ENCODE measurements at places on chromosomes 4 and X. TPM values are rescaled to one million over a fixed set of nuclear protein-coding genes. Genes with fewer than 3 reads are reported as not detected.

GRCh38 chr4:113471146-113471860, 290.2 kb downstream of the CAMK2D start:
- no peak for DNase-seq

DNA sequence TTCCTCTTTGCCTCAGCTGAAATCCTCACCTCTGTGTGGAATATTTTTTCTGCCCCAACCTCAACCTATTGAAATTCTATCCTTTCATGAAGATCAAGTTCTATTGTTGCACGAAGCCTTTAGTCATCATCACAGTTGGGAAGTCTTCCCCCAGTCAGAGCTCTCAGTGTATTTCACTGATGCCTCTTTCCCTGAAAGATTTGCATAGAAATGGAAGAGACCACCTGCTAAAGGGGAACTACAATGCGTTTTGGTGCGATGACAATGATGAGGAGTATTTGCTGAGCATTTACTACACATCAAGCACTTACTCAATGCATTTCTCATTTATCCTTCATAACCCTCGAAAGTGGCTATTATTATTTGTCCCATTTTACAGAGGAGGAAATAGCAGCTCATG, 151.2 kb upstream of the KLF3 start:
- DNase-seq: no peak

DNA sequence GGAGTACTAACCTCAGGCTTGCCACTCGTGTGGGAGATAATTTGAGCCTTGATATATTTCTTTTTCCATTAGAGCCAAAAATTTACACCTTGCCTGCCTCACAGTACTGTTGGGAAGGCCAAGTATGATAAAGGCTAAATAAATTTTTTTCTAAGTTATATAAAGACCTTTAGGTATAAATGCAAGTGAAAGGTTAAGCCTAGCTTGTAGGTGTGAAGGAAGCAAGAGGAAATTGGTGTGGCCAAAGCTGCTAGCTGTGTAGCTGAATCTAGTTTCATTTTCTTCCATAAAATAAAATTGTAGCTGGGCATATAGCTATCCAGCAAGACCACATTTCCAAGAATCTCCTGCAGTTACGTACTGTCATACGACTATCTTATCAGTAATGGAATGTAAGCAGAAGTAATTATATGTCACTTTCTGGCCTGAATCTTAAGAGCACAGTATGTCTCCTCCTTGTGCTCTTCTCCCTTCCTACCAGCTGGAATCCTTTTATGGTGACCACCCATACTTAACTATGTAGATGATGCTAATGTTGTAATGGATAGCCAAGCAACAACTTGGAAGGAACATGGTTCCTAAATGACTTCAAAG, 14.3 kb upstream of the GABRE start:
- DNase-seq: no peak

TAF7L gene
- total RNA-seq: not detected

- no peak for DNase-seq
Measured at GRCh38 chr4:80243274-80244018, 23.0 kb upstream of the FGF5 start.

DNA sequence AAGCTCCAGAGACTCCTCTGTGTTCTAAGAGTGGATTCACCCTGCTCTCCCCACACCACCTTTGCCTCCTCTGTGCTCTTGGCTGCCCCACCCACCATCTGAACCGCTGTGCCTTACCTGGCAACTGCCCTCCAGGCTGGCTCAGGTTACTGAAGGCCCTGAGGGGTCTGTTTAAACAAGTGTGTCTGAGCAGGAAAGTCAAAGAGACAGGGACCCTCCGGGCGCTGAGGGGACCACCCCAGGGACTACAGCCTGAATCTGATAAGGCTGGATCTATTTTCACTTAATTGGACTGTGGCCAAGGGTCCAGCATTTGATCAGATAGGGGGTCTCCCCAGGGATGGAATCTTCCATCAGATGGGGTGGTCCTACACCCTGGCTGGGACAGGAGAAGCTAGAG, 10.4 kb upstream of the MSX1 start:
- DNase-seq: no peak

DNA sequence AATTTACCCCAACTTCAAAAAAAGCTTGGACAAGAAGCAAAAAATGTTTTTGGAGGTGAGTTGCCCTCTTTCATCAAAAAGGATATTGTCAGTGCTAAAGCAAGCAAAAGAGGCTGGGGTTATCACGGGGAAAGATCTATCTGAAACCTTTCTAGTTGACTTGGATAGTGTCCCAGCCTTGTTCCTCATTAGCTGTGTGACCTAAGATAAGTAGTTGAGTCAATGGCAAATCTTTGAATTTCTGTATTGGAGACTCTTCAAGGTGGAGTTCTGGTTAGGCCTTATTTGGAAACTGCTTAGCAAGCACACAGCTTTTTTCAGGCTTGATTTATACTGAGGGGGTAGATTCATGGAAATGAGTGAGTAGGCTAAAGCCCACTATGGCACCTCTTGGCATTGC, 271.6 kb downstream of the GRIA3 start:
- no peak for DNase-seq

- no peak for DNase-seq
Measured at GRCh38 chr4:54879576-54879975, 221.8 kb downstream of the KIT start.

DNA sequence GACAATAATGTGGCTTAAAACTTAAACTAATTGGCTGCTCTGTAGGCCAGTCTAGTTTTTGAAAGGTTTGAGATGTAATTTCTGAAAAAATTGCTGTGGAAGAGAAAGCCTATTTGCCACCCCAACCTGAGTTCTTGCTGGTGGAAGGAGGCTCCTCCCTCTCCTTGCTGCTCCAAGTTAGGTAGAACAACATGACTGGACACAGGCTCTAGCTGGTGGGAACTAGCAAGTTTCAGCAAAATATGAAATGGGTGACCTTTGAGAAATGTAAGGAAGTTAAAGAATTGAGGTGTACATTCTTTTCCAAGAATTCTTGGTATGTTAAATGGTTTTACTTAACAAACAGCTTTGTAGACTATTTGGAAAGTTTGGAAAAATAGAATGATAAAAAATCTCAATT, 8.0 kb downstream of the RPL34 start:
- no peak for DNase-seq

GRCh38 chrX:32842053-32842452, 369.3 kb downstream of the DMD start:
- no peak for DNase-seq

ZNF185 gene
- total RNA-seq: 0.81 TPM

C4orf51 gene
- total RNA-seq: not detected

GRCh38 chrX:3738509-3738908, 25.1 kb upstream of the PRKX start:
- DNase-seq: no peak

RNF150 gene
- total RNA-seq: not detected

GRCh38 chr4:3466691-3467600, 3.8 kb downstream of the DOK7 start:
- DNase-seq: no peak

FAT1 gene
- total RNA-seq: not detected

GAGE13 gene
- total RNA-seq: not detected

- no peak for DNase-seq
Measured at GRCh38 chr4:75542824-75543223, 13.0 kb upstream of the ODAPH start.

ZNF630 gene
- not detected for total RNA-seq

DNA sequence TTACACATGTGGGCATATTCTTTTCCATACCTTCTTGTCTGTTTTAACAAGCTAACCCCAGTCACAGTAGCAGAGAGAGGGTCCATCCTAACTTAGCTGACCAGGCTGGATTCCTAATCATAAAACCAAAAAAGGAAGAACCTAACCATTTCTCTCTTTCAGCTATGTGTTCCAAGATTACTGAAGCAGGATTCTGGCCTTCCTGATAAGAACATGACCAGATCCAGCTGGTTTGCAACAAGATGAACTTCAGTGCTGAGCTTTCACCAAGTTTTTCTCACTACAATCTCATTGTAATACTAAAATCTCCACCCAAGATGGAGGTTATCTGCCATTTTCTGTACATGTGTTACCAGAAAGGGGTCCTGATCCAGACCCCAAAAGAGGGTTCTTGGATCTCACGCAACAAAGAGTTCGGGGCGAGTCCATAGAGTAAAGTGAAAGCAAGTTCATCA, 20.4 kb upstream of the UBA6 start:
- DNase-seq: no peak

P2RY10 gene
- 80.5 TPM for total RNA-seq

DNA sequence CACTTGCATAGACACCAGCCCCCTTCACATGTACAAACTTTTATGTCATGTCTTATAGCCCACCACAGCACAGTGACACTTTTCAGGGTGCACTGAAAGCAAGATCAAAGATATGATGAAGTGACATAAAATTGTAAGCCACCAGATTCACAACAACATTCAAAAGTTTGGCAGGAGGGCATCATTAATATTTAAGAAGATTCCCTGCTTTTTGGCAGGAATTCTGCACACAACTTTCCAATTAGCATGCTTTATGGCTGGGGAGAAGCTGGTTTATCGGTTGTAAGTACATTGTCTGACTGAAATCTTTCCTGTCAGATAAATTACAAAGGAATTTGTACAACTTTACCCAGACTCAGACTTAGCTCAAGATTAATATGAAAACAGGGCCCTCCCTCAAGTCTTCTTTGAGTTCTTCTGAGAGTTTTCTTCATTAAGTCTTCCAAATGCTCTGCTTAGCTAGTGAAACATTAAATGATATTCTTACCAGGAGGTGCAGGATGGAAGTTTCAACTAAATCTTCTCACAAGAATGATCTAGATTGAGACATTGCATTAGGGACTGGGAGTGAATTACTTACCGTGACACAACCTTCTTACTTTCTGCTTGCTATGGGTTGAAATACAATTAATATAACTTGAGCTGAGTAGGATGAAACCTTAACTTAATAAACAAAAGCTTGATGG, 523.8 kb downstream of the PPARGC1A start:
- no peak for DNase-seq

- no peak for DNase-seq
Measured at GRCh38 chr4:106914223-106914622, 121.9 kb downstream of the DKK2 start.

GRCh38 chrX:136112778-136113177, 34.6 kb upstream of the FHL1 start:
- DNase-seq: no peak

DNA sequence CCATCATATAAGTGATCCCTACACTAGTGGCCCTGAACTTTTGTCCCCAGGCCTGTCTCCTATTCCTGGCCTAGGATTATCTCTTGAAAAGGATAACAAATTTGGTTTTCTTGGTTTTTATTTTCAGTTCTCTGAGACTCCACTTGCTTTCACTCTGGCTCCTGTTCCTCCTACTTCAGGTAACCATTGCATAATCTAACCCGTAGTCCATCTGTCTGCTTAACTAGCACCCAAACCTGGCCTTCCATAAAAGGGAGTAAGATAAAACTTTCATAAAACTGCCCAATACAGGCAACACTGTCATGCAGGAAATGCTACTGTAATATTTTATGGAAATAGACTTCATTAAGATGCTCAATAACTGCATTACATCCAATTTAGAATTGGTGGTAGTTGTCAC, 52.1 kb upstream of the RAP1GDS1 start:
- no peak for DNase-seq

- DNase-seq: no peak
Measured at GRCh38 chr4:178463747-178464146, 1021.5 kb upstream of the AGA start.

PIGA gene
- 24.9 TPM for total RNA-seq

- no peak for DNase-seq
Measured at GRCh38 chr4:39893693-39894072, 84.0 kb downstream of the PDS5A start.

DNA sequence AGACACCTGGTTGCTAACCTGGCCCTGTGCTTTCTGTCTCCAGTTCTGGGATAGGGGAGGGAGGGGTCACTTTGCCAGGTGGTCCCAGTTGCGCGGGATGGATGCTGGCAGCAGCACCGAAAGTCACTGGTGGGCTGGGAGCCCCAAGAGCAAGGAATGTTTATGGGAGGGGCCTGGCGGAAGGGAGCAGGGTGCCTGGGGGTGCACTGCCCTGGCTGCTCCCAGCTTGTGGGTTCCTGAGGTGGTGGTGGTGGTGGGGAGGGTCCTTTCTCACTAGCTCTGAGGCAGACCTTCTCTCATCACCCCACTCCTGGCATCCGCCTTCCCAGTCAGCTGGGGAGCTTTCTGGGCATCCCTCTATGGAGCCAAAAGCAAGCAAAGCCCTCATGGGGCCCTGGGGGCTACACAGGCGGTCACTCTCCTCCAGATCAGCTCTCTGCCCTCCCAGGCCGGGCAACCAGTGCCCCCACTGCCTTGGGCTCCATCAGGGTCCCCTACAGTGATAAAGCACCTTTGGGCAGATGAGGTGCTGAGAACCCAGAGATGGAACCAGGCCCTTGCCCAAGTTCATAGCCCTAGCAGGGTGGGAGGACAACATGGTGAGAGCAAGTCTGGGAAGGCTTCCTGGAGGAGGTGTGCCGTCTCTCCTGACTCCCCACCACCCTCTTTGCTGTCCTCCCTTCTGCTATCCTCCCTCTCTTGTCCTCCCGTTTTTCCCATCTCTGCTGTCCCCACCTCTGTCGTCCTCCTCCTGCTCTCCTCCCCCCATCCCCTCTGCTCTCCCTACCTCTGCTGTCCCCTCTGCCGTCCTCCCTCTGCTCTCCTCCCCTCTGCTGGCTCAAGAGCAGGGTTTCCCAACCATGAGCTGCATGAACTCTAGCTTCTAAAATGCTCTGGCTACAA, 16.0 kb downstream of the FGFR3 start:
- DNase-seq: no peak

GRCh38 chr4:70902577-70903290, 565 bp downstream of the MOB1B start:
- DNase-seq: no peak

YIPF7 gene
- total RNA-seq: not detected

XG gene
- not detected for total RNA-seq

PAGE5 gene
- 0.67 TPM for total RNA-seq

GRCh38 chr4:169372791-169373190, 102.0 kb upstream of the SH3RF1 start:
- no peak for DNase-seq

DNA sequence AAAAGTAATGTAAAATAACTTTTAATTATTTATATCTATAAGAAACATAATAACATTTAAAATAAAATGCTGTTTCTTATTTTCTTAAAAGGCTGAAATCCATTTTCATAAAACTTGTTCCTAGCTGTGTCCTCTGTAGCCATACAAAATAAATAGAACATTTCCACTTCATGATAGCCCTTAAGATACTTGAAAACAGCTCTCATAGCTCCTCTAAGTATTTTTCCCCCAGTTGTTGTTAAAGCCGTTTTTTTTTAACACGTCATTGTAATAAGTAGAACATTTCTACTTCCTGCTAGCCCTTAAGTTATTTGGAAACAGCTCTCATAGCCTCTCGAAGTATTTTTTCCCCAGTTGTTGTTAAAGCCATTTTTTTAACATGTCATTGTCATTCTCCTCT, 97.3 kb upstream of the SOX3 start:
- DNase-seq: no peak

FAM184B gene
- 0.05 TPM for total RNA-seq

SHROOM4 gene
- total RNA-seq: not detected

DGKK gene
- total RNA-seq: not detected

MAGEB17 gene
- total RNA-seq: not detected
